Activated CD8-positive, alpha-beta T cell treated with anti-CD3 and anti-CD28 coated beads for 36 hours (primary cell): ENCODE measurements at places on chromosomes 3 and 15. TPM values are rescaled to one million over a fixed set of nuclear protein-coding genes. Genes with fewer than 3 reads are reported as not detected.

The ZNF660 gene
- total RNA-seq = 1.0 TPM

The ZBTB47 gene
- total RNA-seq = 0.43 TPM

The GOLGA8R gene
- total RNA-seq = 2.8 TPM

The PTPRG gene
- total RNA-seq = not detected

The ITIH3 gene
- total RNA-seq = not detected

The TMEM62 gene
- 10.5 TPM for total RNA-seq

The CHAC1 gene
- 21.9 TPM for total RNA-seq

The SUSD5 gene
- total RNA-seq = not detected

The PROK2 gene
- 0.34 TPM for total RNA-seq

The PARP15 gene
- 14.0 TPM for total RNA-seq

The ARGFX gene
- not detected for total RNA-seq

The SLC2A2 gene
- total RNA-seq = not detected

The FSTL1 gene
- total RNA-seq = 2.9 TPM

The ZSCAN29 gene
- 20.9 TPM for total RNA-seq

The HMG20A gene
- total RNA-seq = 44.4 TPM

The ISLR gene
- not detected for total RNA-seq

DNA sequence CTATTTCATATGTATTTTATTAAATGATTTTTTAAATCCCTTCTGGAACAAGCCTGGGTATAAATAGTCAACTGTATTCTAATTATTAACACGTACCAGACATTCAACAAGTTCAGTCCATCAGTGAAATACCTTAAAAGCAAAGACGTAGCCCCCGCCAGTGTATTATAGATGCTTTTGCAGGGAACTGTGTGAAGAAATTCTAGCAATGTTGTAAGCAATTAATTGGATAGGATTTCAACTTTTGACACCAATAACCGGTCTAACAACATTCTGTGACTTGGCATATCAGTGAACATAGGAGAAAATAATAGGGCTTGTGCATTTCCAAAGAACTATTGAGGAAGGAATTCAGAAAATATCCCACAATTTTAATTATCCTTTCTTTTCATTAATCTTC is 67.2 kb upstream of the TGFBR2 start:
- H3K4me3 ChIP-seq = no peak overlapping the region
- no peak overlapping the region for H3K27ac ChIP-seq
- H3K36me3 ChIP-seq = no peaks in the 10 kb centered on the region
- H3K4me1 ChIP-seq = peaks cover 11% of the 10 kb centered on the region
- H3K27me3 ChIP-seq = no peaks in the 10 kb centered on the region

GRCh38 chr3:175029828-175030227 is 170.7 kb downstream of the NAALADL2 start:
- no peak overlapping the region for H3K4me3 ChIP-seq
- no peak overlapping the region for H3K27ac ChIP-seq
- DNase-seq = no peak
- no peaks in the 10 kb centered on the region for H3K27me3 ChIP-seq
- no peaks in the 10 kb centered on the region for H3K36me3 ChIP-seq

GRCh38 chr3:168467115-168467714 is 371.5 kb upstream of the GOLIM4 start:
- no peak overlapping the region for H3K4me3 ChIP-seq
- H3K27ac ChIP-seq = no peak overlapping the region
- H3K4me1 ChIP-seq = no peaks in the 10 kb centered on the region
- no peaks in the 10 kb centered on the region for H3K36me3 ChIP-seq
- no peaks in the 10 kb centered on the region for H3K27me3 ChIP-seq

DNA sequence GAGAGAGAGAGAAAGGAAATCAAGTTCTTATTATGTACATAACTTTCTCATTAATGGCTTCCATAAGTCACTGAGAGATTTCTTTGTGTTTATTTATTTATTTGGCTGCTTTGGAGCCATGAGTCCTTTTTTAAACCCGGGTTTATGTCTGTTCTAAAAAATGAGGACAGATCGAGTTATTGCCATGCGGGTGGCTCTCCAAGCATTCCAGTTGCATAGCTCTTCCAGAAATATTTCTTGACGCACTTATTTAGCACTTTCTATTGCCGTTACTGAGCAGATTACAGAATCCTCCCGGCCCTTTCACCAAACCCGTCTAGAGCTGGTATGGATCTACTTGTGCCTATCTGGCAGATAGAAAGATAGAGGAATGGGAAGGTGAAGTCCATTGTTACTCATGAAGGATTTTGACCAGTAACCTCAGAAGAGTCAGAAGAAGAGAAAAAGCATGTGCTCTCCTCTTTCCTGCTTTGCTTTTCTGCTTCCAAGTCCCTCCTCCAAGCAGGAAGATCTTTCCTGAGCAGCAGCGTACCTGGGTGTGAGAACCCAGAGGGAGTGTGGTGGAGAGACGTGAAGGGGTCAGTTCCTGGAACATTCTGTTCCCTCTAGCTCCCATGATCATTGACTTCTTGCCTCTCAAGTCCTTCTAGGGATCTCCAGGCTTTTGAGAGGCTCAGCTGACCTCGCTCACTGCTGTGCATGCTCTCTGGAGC is 112.8 kb downstream of the LPP start:
- H3K27me3 ChIP-seq = no peaks in the 10 kb centered on the region
- DNase-seq = no peak
- peaks cover 2% of the 10 kb centered on the region for H3K4me1 ChIP-seq
- H3K4me3 ChIP-seq = no peak overlapping the region

DNA sequence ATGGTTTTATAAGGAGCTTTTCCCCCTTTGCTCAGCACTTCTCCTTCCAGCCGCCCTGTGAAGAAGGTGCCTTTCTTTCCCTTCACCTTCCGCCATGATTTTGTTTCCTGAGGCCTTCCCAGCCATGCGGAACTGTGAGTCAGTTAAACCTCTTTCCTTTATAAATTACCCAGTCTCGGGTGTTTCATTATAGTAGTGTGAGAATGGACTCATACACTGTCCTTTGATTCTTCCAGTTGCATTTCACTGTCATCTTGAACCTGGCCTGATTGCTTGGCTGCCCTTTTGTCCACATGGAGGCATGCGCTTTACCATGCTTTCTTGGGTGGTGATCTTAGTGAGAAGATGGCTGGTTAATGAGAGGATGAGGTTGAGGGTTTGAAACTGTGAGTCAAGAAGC is 23.2 kb downstream of the USP13 start:
- H3K27ac ChIP-seq = no peak overlapping the region
- peaks cover 3% of the 10 kb centered on the region for H3K4me1 ChIP-seq
- DNase-seq = no peak
- no peaks in the 10 kb centered on the region for H3K27me3 ChIP-seq

GRCh38 chr3:44576613-44577012 is 8.2 kb upstream of the ZNF660 start:
- H3K4me1 ChIP-seq = no peaks in the 10 kb centered on the region
- DNase-seq = no peak
- no peak overlapping the region for H3K4me3 ChIP-seq

GRCh38 chr3:71201939-71202338 is 381.6 kb downstream of the FOXP1 start:
- H3K36me3 ChIP-seq = peaks cover 27% of the 10 kb centered on the region
- H3K27ac ChIP-seq = peak overlapping the region; percentile 65
- H3K27me3 ChIP-seq = no peaks in the 10 kb centered on the region
- no peak for DNase-seq
- H3K4me3 ChIP-seq = no peak overlapping the region

DNA sequence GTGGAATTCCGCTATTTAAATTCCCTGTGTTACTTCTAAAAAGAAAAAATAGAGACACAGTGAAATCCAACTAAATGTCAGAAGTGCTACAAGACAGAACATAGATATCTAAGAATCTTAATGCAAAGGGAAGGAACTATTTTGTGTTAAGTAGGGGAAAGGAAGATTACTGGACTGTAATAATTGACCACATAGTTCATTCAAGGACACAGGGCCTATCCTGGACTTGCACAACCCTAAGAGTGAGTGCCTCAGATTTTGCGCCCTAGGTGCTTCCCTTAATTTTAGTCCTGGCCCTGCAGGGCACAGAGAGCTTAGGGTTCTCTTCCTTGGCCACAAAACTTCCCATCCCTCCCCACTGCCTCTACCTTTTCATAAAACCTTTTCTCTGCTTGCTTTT is 3.5 kb upstream of the IL20RB start:
- no peak for DNase-seq
- H3K27me3 ChIP-seq = no peaks in the 10 kb centered on the region
- H3K36me3 ChIP-seq = no peaks in the 10 kb centered on the region

GRCh38 chr15:43270113-43270665 is 3.5 kb upstream of the TGM5 start:
- no peak for DNase-seq
- H3K36me3 ChIP-seq = no peaks in the 10 kb centered on the region
- H3K27me3 ChIP-seq = peaks cover 7% of the 10 kb centered on the region
- H3K4me3 ChIP-seq = no peak overlapping the region

GRCh38 chr3:43584043-43584826 is 37.6 kb downstream of the ANO10 start:
- peaks cover 15% of the 10 kb centered on the region for H3K4me1 ChIP-seq
- H3K27me3 ChIP-seq = no peaks in the 10 kb centered on the region

GRCh38 chr15:56425976-56426375 is 39.0 kb downstream of the MNS1 start:
- H3K4me3 ChIP-seq = no peak overlapping the region
- no peak for DNase-seq
- H3K4me1 ChIP-seq = peaks cover 2% of the 10 kb centered on the region
- H3K27ac ChIP-seq = no peak overlapping the region

DNA sequence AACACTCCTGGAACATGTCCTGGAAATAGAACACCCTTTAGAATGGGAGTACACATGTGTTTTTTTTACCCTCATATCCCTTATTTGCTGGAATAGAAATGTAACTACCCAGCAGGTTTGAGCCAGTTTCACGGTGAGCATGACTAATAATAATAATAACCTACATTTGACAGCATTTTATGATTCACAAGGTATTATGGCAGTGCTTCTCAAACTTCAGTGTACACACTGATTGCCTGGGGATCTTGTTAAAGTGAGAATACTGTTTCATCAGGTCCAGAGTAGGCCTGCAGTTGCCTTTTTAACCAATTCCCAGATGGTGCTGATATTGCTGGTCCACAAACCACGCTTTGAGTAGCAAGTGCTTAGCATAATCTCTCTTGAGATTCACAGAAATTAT is 63.9 kb downstream of the NFKBIZ start:
- H3K27ac ChIP-seq = no peak overlapping the region
- DNase-seq = no peak
- H3K27me3 ChIP-seq = no peaks in the 10 kb centered on the region
- peaks cover 3% of the 10 kb centered on the region for H3K4me1 ChIP-seq

GRCh38 chr3:128508852-128509251 is 15.9 kb upstream of the GATA2 start:
- DNase-seq = no peak
- H3K4me1 ChIP-seq = no peaks in the 10 kb centered on the region
- H3K27ac ChIP-seq = no peak overlapping the region
- H3K27me3 ChIP-seq = peaks cover 27% of the 10 kb centered on the region
- H3K36me3 ChIP-seq = no peaks in the 10 kb centered on the region
- H3K4me3 ChIP-seq = no peak overlapping the region

GRCh38 chr15:101188637-101189408 is 63.0 kb downstream of the CHSY1 start:
- H3K27me3 ChIP-seq = no peaks in the 10 kb centered on the region
- peaks cover 90% of the 10 kb centered on the region for H3K4me1 ChIP-seq
- peak overlapping the region; percentile 18 for H3K4me3 ChIP-seq

DNA sequence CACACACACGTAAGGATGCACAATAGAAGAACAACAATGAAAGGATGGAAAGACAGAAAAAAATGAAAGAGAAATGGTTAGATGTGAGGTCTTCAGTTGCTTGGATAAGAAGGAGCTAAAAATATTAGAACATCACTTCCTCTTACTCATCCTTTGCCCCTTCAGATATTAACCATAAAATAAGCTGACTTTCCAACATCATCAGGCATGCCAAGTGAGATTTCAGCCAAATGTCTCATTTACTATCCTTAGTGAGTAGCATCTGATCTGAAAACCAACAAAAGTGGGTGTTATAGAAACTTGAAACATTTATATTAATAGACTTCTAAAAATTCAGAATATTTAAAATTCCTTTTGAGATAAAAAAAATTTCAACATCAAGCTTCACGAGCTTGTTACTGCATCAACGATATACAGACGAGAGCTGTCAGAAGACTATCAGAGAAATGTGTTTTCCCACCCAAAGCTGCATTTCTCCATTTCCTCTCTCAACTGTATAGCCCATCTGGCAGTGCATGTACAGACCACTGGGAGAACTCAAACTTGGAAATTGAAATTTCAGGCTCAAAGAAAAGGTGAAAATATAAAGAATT is 25.4 kb upstream of the LSAMP start:
- H3K4me3 ChIP-seq = no peak overlapping the region
- no peaks in the 10 kb centered on the region for H3K27me3 ChIP-seq
- H3K27ac ChIP-seq = no peak overlapping the region
- no peak for DNase-seq
- no peaks in the 10 kb centered on the region for H3K36me3 ChIP-seq
- no peaks in the 10 kb centered on the region for H3K4me1 ChIP-seq

DNA sequence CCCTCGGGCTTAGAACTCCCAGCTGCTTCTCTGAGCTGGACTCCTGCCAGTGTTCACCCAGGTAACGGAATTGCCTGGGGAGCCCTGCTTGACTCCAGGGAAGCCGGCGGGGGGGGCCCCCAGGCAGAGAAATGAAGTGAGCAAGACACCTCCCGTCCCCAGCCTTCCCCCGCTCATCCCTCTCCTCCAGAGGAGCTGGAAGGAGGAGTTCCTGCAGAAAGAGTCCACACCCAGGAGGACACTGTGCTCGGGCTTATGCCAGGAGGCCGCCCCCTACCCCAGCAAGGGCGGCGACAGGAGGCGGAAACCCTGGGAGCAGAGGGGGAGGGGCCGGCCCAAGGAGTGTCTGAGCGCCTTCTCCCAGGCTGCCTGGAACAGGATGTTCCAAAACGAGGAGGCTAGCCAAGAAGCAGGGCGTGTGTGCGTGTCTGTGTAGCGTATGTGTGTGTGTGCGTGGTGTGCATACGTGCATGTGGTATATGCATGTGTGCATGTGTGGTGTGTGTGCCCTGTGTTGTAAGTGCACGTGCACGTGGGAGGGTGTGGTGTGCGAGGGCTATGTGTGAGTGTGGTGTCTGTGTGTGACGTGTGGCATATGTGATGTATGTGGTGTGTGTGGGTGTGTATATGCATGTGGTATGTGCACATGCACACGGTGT is 511.3 kb downstream of the SHQ1 start:
- no peak overlapping the region for H3K27ac ChIP-seq
- DNase-seq = peak; percentile 26
- peaks cover 5% of the 10 kb centered on the region for H3K4me1 ChIP-seq
- H3K4me3 ChIP-seq = no peak overlapping the region
- H3K27me3 ChIP-seq = no peaks in the 10 kb centered on the region
